ENCODE measurements at places on chromosomes 16 and 17.

GRCh38 chr17:50832864-50833381 lies 2.5 kb upstream of the WFIKKN2 start:
- H3K27me3 ChIP-seq, result no peaks in the 10 kb centered on the region
- no peak overlapping the region for H3K4me3 ChIP-seq
- DNase-seq, result no peak
- no peaks in the 10 kb centered on the region for H3K4me1 ChIP-seq
- no peaks in the 10 kb centered on the region for H3K36me3 ChIP-seq

DNA sequence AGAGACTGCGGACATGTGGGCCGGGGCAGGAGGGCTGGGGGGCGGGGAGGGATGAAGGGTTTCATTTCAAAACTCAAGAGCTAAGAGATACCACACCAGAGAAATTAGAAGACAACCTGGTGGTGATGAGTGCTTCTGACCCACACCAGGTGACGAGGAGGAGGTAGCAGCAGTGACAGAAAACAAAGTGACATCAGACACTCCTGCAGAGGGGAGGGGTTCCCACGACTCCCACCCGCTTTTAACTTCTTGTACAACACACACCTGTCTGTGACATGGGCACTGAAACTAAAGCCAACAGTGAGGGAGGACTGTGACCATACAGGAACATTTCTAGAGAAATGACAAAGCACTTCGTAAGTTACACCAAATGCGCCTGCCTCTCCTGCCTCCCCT lies 112.9 kb downstream of the ANKRD11 start:
- no peak overlapping the region for H3K4me3 ChIP-seq
- no peaks in the 10 kb centered on the region for H3K27me3 ChIP-seq
- no peak overlapping the region for H3K27ac ChIP-seq
- no peak for DNase-seq
- peaks cover 28% of the 10 kb centered on the region for H3K4me1 ChIP-seq

DNA sequence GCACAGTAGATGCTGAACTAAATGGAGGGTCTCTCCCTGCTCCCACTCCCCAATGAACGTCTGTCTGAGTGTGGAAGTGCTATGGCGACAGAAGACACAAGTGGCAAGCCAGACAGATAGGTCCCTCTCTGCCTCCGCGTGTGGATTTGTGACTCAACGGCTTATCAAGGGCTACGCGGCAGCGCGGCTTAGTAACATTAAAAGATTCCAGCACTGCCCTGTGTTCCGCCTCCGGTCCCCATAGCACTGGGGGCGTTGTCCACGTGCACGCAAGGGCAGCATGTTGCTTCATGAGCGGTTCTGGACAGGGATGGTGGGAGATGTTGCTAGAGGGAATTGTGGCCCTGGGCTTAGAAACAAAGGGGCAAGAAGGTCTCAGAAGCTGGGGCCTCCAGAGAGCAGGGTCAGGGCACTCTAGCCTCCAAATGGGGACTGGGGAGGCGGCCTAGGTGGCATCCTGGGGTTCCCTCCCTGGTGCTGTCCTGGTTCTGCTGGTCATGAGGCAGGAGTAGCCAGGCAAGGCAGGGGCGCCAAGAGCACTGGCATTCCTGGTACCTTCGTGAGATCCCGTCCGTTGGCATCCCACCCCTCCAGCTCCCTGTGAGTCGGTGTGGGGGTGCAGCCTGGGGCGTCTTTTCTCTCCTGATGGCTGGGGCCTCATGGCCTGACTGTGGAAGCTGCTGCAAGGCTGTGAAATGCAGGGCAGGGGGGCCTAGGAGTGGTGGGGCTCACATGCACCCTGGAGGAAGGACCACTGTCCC lies 9.1 kb downstream of the CRHR1 start:
- no peak for DNase-seq
- no peaks in the 10 kb centered on the region for H3K36me3 ChIP-seq
- no peak overlapping the region for H3K4me3 ChIP-seq
- no peaks in the 10 kb centered on the region for H3K27me3 ChIP-seq
- H3K27ac ChIP-seq, result no peak overlapping the region

DNA sequence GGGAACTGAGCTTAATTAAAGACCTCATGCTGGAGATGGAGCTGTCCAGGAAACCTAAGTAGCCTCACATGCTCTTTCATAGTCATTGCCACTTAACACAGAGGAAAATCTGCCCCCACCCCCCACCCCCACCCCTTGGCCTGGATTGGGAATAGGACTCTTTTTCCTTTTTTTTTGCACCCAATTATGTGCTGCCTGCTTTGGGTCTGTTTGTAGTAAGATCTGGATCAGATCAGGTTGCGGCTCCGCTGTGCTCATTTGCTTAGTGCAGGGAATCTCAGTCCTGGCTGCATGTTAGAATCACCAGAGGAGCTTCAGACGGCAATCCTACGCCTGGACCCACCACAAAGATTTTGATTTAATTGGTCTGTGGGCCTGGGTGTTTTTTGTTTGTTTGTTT lies 219.0 kb downstream of the UTP18 start:
- no peak for DNase-seq
- no peak overlapping the region for H3K27ac ChIP-seq
- no peak overlapping the region for H3K4me3 ChIP-seq
- H3K36me3 ChIP-seq, result no peaks in the 10 kb centered on the region
- no peaks in the 10 kb centered on the region for H3K4me1 ChIP-seq

- peaks cover 19% of the 10 kb centered on the region for H3K36me3 ChIP-seq
- peaks cover 54% of the 10 kb centered on the region for H3K4me1 ChIP-seq
- peak; percentile 84 for DNase-seq
- no peaks in the 10 kb centered on the region for H3K27me3 ChIP-seq
Measured at GRCh38 chr17:14205992-14206461, 30.6 kb downstream of the CDRT15 start.

GRCh38 chr17:75639771-75640555 lies 6.7 kb downstream of the SMIM5 start:
- no peaks in the 10 kb centered on the region for H3K36me3 ChIP-seq
- no peak for DNase-seq
- no peaks in the 10 kb centered on the region for H3K27me3 ChIP-seq
- no peak overlapping the region for H3K27ac ChIP-seq
- H3K4me3 ChIP-seq, result no peak overlapping the region

All from naive thymus-derived CD4-positive, alpha-beta T cell (primary cell).